Muscle of arm (tissue), 14 donors: ENCODE measurements at places on chromosomes 4 and X.

DNA sequence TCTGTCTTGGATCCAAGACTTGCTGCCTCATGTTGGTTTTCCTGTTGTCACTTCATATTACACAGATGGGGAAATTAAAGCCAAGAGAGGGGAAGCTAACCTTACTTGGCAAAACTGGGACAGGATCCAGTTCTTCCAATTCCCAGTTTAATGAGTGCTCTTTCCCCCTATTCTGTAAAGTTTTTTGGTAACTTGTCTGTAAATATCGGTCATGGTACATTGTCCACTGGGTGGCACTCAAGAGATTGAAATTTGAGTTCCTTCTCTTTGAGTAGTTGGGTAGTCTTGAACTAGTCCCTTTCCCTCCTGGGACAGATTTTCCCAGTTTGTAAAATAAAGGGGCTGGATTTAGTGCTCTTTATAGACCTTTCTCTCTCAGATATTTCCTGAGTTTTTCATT, 12.4 kb upstream of the EOLA2 start:
- DNase-seq = peak; percentile 25

DNA sequence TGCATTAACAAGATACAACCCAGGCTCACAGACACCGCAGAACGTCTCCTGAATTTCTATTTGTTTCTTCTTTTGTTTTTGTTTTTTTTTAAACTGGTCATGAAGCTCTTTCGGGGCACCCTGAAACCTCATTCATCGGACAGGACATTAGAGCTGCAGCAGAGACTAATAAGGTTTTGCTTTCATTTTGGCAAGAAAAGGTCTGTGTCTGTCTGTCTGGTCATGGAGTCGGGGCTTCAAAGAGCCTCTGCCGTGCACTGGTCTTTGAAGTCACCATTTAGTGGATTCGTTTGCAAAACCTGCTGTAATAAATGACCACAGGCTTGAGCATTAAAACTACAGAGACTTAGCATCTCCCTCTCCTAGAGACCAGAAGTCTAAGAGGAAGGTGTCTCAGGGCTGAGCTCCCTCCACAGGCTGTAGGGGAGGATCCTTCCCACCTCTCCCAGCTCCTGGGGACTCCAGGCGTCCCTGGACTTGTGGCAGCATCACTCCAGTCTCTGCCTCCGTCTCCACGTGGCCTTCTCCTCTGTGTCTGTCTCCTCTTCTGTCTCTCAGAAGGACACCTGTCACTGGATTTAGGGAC, 247.5 kb downstream of the CRLF2 start:
- DNase-seq = no peak

DNA sequence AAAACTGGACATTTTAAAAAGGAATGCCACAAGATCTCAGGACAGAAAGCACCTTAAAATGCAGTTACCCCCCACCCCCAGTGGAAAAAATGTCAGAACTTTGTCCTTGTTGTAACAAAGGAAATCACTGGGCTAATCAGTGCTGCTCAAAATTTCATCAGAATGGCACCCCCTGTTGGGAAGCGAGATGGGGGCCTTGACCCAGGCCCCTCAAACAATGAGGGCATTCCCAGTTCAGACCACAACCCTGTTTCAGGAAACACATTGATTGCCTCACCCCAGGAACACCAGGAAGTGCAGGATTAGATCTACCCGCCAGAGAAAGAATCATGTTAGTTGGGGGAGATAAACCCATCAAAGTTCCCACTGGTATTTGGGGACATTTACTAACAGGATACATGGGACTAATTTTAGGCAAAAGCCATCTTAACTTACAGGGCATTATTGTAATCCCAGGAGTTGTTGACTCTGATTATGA, 16.4 kb downstream of the SPIN2B start:
- no peak for DNase-seq

GRCh38 chr4:81507530-81507929, 35.8 kb upstream of the RASGEF1B start:
- DNase-seq = no peak

DNA sequence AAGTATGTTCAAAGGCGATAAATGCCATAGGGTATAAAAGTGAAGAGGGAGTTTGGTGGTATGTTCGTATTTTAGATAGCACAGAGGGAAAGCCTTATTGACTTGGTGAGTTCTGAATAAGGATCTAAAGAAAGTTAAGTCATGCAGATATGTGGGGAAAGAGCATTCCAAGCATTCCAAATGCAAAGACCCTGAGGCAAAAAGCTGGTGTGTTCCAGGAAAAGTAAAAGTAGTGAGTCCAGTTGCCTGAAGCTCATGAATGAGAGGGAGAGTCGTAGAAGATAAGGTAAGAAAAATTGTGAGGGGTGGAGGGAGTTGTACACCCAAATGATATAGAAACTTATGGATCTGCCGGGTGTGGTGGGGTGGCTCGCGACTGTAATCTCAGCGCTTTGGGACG, 426.7 kb downstream of the RPA4 start:
- DNase-seq = no peak

GRCh38 chr4:181959121-181959520, 284.1 kb upstream of the TENM3 start:
- DNase-seq = no peak

GRCh38 chr4:65007841-65008439, 598.7 kb upstream of the TECRL start:
- DNase-seq = peak; percentile 7

GRCh38 chr4:42594888-42595287, 62.0 kb downstream of the ATP8A1 start:
- no peak for DNase-seq

DNA sequence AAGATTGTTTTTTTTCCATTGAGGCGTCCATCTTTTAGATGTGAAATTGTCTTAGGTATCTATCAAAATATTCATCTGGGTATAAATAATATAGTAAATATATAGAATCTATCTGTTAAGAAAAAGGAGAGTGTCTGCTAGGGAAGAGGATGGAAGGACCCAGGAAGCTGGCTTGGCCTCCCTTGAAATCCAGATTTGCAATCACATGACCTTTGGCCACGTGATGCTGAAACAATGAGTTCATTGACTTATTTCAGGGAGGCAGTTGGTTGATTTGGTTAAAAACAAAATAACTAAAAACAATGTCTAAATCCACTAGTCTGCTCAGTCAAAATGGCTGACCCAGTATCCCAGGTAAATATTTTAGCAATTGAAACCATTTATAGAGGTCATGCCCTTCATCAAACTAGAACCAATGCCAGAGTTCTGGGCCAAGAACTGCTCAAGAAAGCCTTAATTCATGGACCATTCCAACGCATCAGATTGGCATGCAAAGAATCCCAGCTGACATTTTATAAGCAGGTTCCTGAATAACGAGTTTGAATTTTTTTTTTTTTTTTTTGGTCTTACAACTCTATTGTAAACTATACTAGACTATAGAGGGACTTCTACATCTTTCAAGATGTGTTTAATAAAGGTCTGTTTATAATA, 172.7 kb downstream of the MID1 start:
- DNase-seq = no peak

GRCh38 chr4:24598025-24598424, 13.7 kb upstream of the DHX15 start:
- no peak for DNase-seq

- no peak for DNase-seq
Measured at GRCh38 chr4:1767770-1768366, 25.2 kb upstream of the FGFR3 start.

DNA sequence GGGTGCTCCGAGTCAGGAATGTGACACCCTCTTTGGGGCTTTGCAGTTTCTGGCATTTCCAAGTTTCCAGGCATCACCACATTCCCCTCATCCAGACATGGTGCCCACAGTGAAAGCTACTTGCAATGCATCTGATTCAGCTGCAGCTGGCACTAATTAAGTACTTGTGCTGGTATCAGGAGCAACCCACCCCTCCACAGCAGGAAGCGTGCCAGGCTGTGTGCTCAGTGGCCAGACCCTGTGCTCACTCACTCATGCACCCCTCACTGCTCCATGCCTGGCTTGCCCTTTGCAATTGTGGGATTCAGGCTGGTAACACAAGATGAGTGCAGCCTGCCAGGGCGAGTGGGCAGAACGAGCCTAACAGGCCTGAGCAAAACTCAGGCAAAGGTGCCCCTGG, 271.2 kb downstream of the EPHA5 start:
- no peak for DNase-seq

- no peak for DNase-seq
Measured at GRCh38 chr4:55446578-55446922, 50.8 kb downstream of the TMEM165 start.

DNA sequence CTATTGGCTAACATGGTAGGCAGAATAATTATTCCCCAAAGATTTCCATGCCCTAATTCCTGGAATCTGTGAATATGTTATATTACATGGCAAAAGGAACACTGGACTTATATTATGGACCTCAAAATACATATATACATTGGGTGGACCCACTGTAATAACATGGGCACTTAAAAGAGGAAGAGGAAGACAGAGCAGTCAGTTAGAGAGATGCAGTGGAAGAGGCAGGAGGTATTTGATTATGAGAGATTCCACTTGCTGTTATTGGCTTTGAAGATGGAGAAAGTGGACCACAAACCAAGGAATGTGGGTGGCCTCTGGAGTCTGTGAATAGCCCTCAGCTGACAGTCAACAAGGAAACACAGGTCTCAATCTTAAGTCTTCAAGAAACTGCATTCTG, 14.0 kb upstream of the ART3 start:
- no peak for DNase-seq

- DNase-seq = no peak
Measured at GRCh38 chrX:40912576-40912975, 172.7 kb upstream of the USP9X start.

DNA sequence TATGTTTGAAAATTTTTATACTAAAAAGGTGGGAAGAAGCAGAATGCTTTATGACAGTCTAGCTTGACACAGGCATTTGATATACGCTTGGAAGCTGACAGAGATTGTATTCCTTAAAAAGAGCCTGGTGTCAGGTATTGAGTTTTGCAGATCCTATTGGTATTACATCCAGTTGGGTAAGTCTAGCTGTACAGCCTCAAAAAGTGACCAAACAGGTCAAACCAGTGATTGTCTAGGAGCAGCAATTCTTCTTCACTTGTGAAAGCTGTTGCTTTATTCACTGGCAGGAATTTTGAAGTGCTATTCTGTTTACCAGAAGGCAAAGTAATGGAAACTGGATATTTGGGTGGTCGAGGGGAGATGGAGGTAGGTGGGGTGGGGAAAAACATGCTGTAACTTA, 77.5 kb downstream of the UCHL1 start:
- no peak for DNase-seq

DNA sequence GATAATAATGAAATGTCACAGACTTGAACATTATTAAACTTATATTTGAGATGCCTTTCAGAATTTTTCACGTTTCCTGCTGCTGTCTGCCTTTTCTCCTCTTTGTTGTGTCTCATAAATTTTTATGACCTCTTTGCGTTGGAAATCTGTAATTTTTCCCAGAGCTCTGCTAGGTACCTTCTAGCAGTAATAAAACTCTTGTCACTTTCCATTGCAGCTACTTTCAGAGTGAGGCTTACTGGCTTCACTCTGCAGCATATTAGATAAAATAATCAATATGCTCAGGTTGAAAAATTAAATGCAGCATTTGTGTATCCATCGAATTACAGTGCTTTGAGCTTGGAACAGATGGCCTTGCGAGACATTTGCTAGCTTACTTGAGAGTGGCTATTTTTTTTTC, 689.0 kb downstream of the GRID2 start:
- DNase-seq = no peak
